Mucosa of descending colon (tissue), 3 donors: ENCODE measurements at places on chromosomes 6 and 20.

DNA sequence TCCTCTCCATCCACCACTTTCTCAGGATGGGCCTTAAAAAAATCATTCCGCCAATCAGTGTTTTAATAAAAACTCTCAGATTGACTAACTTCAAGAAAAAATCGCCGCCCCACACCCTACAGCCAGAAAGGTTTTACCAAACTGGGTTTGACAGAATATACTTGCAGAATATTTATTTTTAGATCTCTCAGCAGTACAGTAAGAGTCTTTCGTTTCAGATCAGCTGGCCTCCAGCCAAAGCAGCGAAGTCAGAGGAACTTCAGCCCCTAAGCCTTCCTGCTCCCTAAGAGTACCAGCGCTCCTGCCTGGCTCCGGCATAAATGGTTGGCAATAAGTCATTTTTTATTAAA is 24.7 kb downstream of the TBC1D7 start:
- DNase-seq, result peak; percentile 87

DNA sequence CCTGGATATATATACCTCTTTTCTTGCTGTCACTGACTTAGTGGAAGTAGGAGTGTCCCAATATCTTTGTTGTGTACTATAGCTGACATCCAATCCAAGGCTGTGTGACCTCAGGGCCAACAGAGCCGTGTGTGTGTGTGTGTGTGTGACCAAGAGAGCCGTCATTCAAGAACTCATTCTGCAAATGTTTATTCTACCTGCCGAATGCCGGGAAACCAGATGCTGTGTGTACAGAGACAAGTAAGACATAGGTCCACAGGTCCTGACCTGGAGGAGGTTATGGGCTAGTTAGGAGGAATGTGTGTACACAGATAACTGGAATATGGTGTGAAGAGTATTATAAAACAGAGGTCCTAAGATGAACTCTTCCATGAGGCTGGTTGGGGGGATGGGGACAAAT is 190.0 kb downstream of the DHX35 start:
- no peak for DNase-seq

- no peak for DNase-seq
These were observed 28.5 kb upstream of the EFHC1 start for GRCh38 chr6:52391599-52391998.

DNA sequence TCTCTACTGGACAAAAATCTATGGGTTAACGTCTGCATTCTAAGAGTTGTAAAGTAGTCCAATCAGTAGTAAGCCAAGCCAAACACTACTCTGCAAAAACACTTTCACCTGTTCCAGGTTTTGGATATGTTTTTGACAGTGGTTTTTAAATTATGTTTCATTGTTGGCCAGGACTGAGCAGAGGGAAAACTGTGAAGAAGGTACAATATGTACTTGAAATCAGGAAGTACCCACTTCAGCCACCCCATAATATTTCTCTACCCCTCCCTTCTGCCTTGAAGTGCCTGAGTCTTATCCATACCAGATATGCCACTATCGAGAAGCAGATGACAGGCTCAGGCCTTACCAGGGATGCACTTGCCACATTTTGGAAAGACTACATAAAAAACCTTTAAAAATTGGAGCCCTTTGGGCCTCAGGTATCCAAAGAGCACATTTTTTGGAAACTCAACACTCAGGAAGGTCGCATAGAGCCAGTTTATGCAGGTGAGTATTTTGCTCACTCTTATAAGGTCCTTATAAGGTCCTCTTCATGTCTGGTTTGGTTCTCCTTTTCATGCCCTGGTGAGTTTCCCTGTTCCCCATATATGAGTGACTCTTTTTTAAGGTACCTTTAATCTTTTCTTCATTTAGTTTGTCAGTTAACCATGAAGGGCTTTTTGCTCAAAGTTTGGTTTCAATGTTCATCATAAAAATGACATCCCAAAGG is 859.3 kb upstream of the FLRT3 start:
- no peak for DNase-seq

DNA sequence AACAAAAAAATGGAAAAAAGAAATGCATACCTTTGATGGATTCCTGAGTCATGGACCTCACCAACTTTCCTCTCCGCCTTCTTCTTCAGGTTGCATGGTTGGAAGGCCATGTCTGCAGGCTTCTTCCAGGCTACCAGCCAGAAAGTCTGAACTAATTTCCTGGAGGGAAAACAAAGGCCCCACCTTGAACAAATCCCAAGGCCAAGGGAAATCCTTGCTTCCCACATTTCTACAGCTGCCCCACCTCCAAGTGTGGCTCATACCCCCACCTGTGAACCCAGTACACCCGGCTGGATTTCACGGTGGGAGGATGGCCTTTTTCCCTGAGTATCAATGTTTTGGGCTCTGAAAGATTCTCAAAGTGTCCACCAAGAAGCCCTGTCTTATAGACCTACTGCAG is 22.4 kb downstream of the IL17A start:
- DNase-seq, result no peak

DNA sequence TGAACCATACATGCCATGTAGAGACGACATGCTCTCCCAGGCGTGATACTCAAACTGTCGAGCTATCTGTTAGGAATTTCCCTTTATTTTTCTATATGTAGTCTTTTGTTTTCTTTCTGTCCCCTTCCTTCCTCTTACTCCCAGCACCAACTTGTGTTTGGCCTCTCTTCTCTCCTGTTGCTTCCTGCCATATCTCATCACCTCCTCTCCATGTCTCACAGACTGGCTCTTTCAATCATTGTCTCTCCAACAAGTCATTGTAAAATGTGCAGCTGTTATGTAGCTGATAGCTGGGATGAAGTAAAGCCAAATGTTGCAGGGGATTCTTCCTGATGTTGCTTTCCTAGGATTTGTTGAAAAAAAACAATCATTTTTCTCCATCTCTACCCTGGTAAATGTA is 234.5 kb downstream of the TMEM242 start:
- no peak for DNase-seq
